ENCODE measurements at places on chromosomes 5 and 9. TPM values are rescaled to one million over a fixed set of nuclear protein-coding genes. Genes with fewer than 3 reads are reported as not detected.

Gene SCGB3A2
- not detected for total RNA-seq

Gene PHF24
- not detected for total RNA-seq

Gene CAMK4
- total RNA-seq, result 4.5 TPM

Gene IL4
- not detected for total RNA-seq

Gene PCDHGA6
- 2.1 TPM for total RNA-seq

Gene SLC6A3
- not detected for total RNA-seq

Gene SLC22A4
- total RNA-seq, result 10.8 TPM

Gene TXN
- 458 TPM for total RNA-seq

All from HFFc6 (cell line).